ENCODE measurements at places on chromosomes 12 and 14.

DNA sequence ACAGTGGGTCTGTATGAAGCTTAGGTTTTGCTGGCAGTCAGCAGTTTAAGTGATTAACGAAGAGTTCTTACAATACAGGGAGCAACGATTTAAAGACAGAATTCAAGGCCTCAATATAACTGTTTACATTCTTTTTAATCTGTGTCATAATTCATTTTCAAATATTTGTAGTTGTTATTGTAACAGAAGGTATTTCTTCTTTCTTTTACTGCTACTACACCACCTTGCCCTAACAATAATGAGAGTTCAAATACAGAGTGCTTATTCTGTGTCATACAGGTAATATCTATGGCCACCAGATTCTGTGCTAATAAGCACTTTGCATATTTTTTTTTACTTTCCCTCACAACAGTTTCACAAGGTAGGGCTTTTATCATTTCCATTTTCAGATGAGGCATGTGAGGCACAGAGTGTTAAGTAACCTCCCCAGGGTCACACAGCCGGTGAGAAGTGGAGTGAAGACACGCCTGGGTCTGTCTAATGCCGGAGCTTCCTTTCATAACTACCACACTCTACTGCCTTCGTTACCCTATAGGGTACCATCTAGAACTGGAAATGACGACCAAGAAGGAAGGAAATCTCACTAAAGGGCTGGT is 81.9 kb downstream of the PELI2 start:
- DNase-seq: no peak

- no peak for DNase-seq
Observed at GRCh38 chr12:72753571-72753970, 481.4 kb downstream of the TRHDE start.

GRCh38 chr12:109304485-109304884 is 4.6 kb downstream of the FOXN4 start:
- no peak for DNase-seq

DNA sequence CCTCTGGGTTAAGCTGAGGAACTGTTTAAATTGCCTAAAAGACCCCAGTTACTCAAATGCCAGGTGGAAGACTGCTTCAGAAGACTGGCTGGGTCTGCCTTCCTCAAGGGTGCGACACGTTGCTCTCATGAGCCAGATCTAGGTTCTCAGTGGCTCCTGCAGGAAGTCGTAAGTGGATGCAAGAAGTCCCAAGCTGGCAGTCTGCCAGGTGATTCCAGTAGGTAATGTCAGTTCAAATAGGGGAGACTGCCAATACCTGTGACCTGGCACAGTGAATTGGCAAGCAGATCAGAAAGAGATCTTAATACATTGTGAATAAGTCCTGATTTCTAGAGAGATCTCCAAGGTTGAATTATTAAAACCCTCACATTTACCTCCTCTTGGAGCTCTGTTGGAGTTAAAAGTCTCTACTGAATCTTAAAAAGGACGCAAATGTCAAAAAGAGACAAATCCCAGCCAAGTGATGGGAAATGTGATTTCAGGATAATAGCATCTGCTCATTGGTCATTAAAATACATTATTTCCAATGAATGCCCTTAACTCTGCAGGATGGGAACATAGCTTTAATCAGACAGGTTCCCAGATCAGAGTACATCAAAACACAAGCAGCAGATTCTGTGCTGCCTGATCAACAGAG is 98.8 kb upstream of the FRMD6 start:
- DNase-seq: no peak

DNA sequence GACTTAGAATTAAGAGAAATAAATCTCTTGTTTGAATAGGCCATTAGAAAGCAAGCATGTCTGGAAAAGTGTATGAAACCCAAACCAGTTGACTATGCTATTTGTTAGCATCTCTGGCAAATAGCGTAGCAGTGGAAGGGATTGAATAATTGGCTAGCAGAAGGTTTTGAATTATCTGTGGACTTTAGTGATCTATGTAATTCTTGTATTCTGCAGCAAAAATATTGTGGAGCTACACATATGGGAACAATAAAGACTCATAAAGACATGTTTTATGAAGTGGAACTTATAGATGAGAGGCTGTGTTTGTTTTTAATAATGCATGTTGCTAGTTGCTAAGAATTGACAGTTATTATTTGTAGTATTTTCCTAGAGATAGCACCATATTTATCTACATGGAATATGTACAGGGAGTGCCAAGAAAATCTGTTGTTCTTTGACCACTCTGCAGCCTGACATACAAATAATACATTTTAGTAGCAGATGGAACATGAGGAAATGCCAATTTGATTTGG is 4.7 kb downstream of the SRGAP1 start:
- no peak for DNase-seq

DNA sequence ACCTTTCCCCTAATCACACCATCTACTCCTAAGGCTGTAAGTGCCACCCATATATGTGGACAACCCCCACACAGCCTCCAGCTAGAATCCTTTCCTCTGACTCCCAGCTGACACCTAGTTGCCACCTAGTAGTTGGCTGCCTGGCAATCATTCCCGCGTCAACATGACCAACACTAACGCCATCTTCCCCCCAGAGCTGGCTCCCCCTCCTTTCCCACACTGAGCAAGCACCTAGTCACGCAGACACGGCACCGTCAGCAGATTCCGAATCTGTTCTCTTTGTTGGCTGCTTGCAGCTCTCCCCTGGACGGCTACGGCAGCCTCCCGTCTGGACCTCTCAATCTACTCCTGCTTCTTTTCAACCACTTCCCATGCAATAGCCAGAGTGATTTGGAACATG is 27.7 kb downstream of the UBR7 start:
- DNase-seq: no peak

DNA sequence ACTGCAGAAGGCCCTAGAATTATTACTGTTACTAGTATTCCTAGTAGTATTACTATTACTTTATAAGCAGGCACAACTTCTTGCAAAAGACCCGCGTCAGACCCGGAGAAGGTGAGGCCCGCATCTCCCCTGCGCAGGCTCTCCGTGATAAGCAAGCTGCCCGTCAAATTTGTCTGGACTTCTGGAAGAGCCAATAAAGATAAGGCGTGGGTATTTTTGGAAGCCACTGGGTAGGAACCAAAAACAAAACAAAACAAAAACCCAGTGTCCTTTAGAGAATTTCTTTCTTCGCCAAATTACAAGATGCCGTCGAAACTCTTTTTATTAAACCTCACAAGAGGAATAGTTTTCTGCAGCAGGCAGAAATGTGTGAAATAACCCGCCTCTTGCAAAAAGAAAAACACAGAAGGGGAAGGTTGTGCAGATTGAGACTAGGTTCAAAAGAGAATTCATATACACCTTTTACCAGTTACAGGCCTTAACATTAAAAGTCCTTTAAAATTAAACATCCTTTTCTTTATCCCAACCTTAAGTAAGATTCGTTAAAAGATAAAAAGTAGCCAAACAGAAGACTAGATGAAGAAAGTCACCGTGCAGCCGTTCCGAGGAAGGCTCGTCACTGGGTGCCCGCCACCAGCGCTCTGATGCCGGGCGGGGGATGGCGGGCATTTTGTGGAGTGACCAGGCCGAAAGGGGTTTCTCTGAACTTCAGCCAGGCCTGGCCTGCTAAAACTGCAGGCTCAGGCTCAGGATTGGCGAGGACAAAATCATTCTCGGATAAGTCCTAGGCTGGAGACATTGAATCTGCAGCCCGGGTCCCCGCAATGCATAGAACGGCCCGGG is 1.6 kb downstream of the TBX5 start:
- no peak for DNase-seq

GRCh38 chr12:91267039-91267438 is 84.4 kb upstream of the DCN start:
- no peak for DNase-seq

DNA sequence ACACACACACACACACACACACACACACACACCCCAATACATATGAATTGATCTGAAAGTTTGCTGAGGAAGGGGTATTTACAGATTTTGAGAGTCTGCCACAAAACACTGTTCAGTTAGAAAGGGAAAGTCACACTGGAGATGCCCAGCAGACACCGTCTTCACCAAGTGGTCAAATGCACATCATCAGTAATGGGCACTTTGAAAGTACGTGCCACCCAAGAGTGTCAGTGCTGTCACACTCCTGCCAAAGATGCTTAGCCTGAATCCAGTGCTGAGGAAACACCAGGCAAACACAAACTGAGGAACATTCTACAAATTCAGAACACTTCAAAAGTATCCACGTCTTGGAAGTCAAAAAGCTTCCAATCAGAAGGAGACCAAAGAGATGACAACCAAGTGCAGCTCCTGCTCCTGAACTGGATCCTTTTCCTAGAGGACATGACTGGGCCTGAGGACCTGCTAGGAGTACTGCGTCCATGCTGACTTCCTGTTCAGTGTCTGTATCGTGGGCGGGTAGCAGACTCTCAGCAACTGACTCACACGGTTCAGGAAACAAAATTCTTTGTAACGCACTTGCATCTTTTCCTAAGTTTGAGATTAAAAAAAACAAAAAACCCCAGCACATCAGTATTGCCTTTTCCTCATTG is 18.6 kb downstream of the PSMC1 start:
- no peak for DNase-seq

GRCh38 chr14:50865391-50866076 is 6.3 kb upstream of the ABHD12B start:
- no peak for DNase-seq

GRCh38 chr12:123057513-123058265 is 77.2 kb downstream of the ARL6IP4 start:
- no peak for DNase-seq

- DNase-seq: no peak
Observed at GRCh38 chr14:104781271-104782077, 14.1 kb downstream of the AKT1 start.

- DNase-seq: no peak
Observed at GRCh38 chr12:128190614-128191013, 76.4 kb upstream of the TMEM132C start.

DNA sequence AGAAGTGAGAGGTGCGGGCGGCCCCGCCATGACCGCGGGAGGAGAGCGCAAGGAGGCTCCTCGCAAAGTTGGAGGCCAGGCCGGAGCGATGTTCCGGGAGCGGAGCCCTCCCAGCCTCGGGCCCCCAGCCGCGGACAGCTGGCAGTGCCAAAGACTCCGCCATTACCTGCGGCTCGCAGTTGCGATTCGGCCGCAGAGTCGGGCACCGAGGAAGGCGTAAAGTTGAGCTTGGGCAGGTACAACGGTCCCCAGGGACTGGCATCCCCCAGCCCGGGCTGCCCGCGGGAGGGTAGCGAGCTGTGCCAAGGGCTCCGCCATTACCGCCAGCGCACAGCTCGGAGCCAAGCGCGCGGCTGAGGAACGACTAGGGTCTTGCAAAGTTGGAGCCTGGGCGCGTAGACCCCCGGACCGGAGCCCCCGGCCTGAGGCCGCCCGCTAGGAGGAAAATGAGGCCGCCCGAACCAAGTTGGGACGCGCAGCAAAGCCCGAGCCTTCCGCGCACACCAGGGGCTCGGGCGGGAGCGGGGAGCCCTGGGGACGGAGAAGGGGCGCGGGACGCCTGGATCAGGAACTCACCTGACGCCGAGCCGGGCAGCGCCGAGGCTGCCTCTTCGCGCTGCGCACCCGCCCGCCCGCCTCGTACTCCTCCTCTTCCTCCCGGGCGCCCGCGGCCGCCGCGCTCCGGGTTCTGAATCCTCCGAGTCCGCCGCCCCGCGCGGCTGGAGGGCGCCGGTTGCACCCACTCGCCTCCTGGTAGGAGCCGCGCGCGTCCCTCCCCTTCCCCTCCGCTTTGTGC is 677 bp downstream of the NOS1 start:
- no peak for DNase-seq

GRCh38 chr12:69972136-69972535 is 147.1 kb downstream of the MYRFL start:
- DNase-seq: no peak

- no peak for DNase-seq
Observed at GRCh38 chr12:98469109-98469508, 46.3 kb upstream of the TMPO start.

- DNase-seq: no peak
Observed at GRCh38 chr12:77189901-77190416, 124.6 kb upstream of the E2F7 start.

- DNase-seq: no peak
Observed at GRCh38 chr12:66194122-66194521, 5.1 kb downstream of the IRAK3 start.

- DNase-seq: no peak
Observed at GRCh38 chr14:92963301-92964123, 40.6 kb downstream of the CHGA start.

DNA sequence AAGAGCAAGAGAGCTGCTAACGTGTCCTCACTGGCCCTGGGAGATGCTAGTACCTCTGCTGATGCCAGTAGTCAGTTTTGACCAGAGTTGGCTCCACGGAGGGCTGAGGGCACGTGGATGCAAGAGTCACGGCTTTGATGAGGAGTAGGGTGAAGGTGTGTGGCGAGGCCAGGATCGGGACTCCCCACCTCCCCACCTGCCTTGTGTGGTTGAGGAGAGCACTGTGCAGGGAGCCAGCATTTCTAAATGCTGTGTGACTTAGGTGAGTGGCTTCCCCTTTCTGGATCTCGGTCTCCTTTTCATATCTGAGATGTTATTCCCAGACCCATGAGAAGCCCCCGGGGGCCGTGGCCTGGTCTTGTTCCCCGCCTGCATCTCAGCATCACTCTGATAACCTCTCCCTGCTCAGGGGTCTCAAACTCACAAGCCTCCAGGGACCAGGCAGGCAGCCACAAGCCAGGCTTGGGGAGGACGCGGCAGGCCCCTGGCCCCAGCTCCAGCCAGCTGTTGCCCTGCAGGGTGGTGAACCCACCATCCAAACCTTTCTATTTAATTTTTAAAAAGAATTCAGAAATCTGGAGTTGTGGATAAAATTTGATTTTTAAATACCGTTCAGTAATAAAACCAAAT is 32.1 kb downstream of the MVK start:
- DNase-seq: no peak

- DNase-seq: no peak
Observed at GRCh38 chr14:101123618-101124510, 220.3 kb upstream of the RTL1 start.

- DNase-seq: no peak
Observed at GRCh38 chr12:22467190-22467589, 77.2 kb downstream of the C2CD5 start.

DNA sequence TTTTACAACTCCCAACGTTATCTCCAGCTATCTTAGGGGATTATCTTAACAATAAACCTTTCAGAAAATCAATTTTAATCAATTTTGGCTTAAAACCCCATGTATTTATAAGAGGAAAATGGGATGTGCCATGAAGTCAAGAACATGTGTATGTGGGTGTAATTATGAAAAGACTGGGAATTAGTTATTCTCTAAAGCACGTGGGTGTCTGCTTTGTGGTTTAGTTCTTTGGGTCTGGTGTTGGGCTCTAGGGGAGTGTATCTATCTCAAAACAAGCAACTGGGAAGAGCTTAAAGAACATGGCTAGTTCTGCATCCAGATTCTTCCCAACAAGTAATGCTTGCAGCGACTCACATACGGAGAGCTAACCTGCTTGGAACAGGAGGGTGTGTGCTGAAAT is 40.1 kb upstream of the MAX start:
- DNase-seq: no peak

GRCh38 chr12:45615268-45615667 is 114.2 kb upstream of the ARID2 start:
- DNase-seq: no peak

- no peak for DNase-seq
Observed at GRCh38 chr12:104802208-104802607, 155.9 kb downstream of the SLC41A2 start.
